ENCODE measurements at places on chromosomes 4 and X.

- no peak for DNase-seq
Observed at GRCh38 chr4:57162499-57163019, 52.4 kb upstream of the IGFBP7 start.

DNA sequence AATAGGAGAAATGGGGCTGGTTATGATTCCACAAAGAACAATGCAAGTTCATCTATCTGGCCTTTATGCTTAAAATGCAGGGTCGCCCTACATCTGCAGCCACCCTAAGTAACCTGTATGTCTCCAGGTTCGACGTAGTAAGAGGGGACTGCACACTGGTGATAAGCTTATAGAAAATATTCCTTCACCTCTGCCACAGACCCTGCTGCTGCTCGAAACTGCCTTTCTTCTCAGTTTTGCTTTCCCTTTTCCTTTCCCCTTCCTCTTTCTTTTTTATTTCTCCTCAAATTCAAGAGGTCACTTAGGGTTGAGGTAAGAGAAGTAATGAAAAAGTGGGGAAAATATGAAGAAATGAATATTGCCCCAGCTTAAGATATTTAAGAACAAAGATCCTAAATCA lies 123.5 kb downstream of the DCHS2 start:
- DNase-seq = no peak

- DNase-seq = no peak
Observed at GRCh38 chr4:70603856-70604255, 11.8 kb downstream of the AMBN start.

DNA sequence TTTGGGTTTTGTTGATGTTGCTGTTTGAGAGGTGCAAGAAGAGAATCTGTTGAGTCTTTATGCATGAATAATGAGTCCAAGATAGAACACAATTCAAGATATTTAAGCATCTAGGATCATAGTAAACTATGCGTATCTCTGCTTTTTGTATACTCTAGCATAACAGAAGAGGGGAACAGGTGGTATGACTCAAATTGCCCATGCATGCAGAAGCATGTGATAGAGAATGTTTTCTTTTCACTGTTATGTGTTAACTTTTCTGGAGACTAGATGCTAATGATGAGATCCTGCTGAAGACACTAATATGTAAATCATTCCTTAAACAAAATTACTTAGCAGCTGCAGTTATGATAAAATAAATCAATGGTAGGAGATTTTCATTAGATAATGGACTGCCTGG lies 165.3 kb upstream of the FTHL17 start:
- no peak for DNase-seq

DNA sequence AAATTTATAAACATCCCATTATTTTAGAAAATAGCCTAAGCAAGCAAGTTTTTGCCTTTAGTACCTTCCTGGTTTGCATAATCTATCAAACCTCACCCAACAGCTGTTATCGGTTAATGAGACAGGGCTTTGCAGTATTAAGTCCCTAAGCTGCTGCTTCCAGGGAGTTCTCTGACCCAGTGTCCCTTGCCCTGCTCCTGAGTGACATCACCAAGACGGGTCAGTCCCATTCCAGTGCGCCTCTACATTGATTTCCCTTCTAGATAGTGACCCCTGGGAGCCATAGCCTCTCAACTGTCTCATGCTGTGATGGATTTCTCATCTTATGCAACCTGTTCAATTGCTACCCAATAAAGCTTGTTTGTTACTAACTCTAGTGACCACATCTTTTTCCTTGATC lies 410.4 kb downstream of the SPOCK3 start:
- DNase-seq = no peak

DNA sequence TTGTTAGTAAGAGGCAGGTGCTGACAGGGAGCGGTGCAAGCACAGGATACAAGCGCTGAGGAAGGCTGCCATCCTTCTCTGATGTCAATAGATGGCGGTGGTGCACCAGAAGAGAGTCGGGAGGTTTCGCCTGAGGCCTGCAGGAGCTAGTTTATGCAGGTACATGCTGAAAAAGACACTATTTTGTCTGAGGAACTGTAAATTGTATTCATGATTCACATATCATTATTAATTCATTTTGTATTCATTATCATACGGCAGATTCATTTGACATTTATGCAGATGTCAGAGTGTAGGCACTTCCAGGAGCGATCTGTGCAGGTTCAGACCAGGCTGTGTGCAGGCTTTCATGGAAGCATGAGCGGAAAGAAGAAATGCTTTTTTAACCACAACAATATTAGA lies 824.0 kb downstream of the STIM2 start:
- no peak for DNase-seq

- no peak for DNase-seq
Observed at GRCh38 chrX:3094261-3094660, 53.0 kb downstream of the ARSF start.

DNA sequence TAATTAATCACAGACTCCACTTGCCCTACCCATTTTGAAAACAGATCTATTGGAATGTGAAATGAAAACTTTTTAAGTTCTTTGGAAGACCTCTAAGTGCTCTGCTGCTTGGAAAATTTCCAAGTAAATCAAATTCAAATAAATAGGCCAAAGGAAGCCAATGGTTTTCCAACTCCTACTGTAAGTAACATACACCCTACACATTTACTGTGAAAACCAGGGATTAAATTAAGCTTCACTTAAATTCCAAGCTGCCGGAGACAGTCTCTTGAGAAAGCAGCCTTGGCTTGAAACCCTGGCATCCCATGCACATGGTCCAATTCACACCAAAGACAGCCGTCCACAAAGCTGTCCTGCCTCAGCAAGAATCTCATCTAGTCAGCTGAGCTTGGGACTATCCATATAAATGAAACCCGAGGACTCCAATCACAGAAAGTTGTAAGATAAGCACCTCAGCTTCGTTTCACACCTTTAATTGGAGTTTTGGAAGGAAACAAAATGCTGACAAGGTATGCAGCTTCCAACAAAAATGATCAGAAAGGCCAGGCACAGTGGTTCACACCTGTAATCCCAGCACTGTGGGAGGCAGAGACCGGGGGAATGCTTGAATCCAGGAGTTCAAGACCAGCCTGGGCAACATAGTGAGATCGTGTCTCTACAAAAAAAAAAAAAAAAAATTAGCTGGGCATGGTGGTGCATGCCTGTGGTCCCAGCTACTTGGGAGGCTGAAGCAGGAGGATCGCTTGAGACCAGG lies 88.6 kb downstream of the APBB2 start:
- no peak for DNase-seq

DNA sequence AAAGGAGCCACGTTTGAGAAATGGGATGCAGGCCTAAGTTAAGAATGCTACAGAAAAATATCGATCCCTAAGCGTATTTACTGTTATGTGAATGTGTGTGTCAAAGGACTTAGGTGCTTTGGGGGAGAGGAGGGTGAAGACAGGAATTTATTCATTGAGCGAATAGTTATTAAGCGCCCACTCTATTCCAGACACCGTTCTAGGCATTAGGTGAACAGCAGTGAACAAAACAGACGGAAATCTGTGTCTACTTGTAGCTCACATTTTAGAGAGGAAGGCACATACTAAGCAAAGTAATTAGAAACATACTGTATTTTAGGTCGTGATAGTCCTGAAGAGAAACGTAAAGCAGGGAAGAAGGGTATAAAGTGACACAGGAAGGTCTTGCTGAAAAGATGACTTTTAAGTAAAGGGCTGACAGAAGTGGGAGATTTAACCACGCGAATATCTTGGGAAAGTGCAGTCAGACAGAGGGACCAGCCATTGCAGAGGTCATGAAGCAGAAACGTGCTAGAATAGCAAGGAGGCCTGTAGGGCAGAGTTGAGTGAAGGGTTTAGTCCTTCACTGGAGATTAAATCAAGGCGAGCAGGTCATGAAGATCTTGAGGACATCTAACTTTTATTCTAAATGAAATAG lies 541 bp downstream of the AIMP1 start:
- no peak for DNase-seq
